ENCODE measurements at places on chromosomes 3 and 15. TPM values are rescaled to one million over a fixed set of nuclear protein-coding genes. Genes with fewer than 3 reads are reported as not detected.
A peak's percentile ranks its signal among the peaks of the same experiment; 100 is the strongest.

GRCh38 chr3:187251599-187251998, 39.9 kb downstream of the MASP1 start:
- no peak for DNase-seq

Gene HIGD2B
- not detected for total RNA-seq

DNA sequence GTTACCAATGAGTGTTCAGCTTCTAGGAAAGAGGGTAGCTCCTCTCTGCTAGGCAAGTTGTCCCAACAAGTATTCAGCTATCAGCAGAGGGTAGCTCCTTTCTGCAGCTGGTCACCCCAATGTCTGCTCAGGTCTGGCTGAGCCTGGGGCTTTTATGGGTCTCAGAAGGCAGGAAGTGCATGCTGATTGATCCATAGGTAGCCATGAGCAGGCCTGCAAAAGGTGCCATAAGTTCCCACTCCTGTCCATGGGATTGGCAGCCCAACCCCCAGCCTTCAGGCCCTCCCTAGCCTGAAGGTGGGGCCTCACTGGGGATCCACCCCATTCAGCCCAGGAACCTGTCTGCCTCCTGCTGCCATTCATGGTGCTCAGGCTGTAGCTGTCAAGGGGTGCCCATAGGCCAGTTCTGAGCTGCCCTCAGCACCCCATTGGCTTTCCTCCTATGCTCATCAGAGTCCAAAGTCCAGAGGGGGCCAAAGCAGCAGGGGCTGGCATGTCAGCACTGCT, 34.6 kb upstream of the DNAJC13 start:
- no peak for DNase-seq

DNA sequence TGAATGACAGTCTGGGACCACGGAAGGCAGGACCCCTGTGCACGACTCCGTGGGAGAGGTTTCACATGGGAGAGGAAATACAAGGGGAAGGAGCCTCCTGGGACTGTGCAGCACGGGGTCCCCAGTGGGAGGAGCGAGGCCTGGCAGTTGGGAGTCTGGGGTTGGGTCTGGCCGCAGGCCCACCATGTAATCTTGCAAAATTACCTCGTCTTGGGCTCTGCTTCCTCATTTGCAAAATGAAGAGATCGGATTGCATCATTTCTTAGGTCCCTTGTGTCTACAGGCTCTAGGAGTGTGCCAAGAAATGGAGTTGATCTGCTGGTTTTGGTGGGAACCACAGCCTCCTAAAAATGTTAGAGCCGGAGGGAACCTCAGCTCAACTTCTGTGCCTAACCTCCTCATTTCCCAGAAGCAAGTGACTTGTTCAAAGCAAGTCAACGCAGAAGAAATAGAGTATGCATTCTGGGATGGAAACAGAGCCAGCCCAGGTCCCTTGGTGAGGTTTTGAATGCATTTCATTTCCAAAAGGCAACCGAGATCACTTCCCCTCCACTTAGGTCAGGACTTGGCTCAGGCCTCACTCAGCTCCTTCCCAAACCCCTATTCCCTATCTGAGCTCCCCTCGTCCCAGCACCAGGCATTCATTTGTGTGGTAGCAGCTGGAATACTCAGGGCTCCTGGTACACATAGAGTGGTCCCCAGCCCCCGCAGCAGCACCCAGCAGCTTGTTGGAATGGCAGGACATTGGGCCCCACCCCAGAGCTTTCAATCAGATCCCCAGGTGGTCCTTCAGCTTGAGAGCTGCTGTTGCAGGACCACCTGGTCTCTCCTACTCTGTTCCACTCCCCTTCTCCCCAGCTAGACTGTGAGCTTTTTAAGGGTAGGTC, 267.7 kb downstream of the XXYLT1 start:
- peak; percentile 77 for DNase-seq

Gene CCR5
- 1.2 TPM for total RNA-seq

DNA sequence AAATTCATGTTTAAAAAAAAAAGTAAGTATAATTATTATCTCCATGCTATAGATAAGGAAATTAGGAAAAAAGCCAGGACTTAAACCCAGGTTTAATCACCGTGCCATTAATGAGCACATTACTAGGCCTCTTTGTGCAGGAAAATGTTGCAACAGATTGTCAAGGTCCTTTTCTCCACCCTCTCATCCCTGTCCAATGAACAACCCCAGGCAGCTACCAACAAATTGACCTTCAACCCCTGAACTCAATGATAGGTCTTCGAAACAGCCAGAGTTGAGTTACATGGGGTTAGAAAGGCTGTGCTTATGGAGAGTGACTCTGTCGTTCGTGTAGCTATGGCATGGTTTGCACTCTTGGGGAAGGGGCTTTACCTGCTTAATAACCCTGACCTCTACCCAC, 84.2 kb upstream of the CTNNB1 start:
- DNase-seq, result no peak

- peak; percentile 51 for DNase-seq
These were observed 3.4 kb downstream of the RNU6-1 start for GRCh38 chr15:67836477-67836876.

DNA sequence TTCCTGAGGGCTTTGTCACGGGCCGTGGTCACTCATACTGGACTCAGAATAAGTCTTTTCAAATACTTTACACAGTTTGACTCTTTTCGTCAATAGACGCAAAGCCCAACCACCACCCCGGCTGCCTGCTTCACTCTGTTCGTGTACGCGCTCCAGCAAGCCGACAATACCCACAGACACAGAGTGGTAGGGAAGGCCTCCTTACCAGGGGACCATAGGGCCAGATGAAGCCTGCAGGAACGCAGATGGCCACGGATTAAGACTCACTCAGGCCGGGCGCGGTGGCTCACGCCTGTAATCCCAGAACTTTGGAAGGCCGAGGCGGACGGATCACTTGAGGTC, 29.7 kb downstream of the EFCAB12 start:
- DNase-seq, result no peak

Gene DNASE1L3
- total RNA-seq, result 3.2 TPM

DNA sequence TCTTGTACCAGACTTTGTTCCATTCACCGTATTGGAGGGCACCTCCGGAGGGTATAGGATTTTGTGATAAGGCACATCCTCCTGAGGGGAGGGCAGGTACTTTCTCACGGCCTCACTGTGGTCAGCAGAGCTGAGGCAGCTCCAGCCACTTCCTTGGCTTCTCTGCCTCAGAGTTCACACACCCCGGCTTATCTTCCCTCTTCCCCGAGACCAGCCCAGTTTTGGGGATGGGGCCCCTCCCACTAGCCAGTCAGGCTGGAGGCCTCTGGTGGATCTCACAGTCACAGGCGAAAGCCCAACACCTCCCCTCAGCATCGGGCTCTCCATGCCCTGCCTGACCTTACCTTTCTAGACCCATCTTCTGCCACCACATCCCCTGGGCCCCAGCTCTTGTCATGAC, 316.2 kb upstream of the CTDSPL start:
- no peak for DNase-seq

GRCh38 chr15:26686547-26687187, 86.2 kb downstream of the GABRB3 start:
- DNase-seq, result no peak

Gene CCDC13
- total RNA-seq, result 1.9 TPM

DNA sequence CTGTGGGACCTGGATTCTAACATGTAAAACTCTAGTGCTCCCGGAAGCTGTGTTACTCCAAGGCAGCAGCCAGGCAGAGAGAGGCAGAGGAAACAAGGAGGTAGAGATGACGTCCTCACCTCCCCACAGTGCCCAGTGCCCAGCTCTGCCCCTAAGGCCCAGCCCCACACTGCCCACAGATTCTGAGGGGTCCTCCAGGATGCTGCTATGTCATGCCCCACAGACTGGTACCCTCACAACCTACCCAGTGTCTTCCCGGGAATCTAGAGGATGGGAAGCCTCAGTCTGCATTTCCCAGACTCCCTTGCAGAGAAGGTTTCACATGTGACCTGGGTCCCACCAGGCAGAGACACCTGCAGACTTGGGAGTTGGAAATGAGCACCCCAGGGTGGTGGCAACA, 75.9 kb upstream of the PCSK6 start:
- DNase-seq, result no peak

Gene NBEAL2
- total RNA-seq, result 18.2 TPM

Gene NT5DC2
- 37.1 TPM for total RNA-seq

GRCh38 chr15:86743283-86743903, 663.7 kb downstream of the AGBL1 start:
- no peak for DNase-seq

DNA sequence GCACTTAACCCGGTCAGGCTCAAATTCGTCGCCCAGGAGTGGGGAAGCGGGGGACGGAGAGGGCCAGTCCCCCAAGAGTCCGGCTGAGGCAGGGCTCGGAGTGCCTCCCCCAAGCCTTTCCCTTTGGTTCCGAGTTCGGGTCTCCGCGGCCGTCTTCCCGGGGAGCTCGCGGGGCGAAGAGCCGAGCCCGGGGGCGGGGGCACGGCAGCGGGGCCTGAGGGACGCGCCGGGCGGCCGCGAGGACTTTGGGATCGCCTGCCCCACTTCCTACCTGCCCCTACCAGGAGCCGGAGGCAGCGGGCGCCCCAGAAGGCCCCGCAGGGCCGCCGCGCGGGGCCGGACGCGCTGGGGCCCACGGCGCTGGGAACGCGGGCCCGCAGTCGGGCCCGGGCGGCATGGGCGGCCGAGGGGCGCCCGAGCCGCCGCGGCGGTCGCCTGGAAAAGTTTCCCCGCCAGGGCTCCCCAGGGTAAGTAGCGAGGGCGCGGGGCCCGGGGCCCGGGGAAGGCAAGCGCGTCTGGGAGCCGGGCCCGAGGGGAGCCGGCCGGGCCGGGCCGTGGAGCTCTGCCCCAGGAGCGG, 2.8 kb downstream of the FURIN start:
- peak; percentile 49 for DNase-seq

Gene LRRC31
- not detected for total RNA-seq

GRCh38 chr3:150411976-150412375, 3.9 kb downstream of the TSC22D2 start:
- no peak for DNase-seq

- DNase-seq, result no peak
These were observed 46.0 kb downstream of the TEX9 start for GRCh38 chr15:56411122-56411749.

Gene LTK
- total RNA-seq, result 0.55 TPM

DNA sequence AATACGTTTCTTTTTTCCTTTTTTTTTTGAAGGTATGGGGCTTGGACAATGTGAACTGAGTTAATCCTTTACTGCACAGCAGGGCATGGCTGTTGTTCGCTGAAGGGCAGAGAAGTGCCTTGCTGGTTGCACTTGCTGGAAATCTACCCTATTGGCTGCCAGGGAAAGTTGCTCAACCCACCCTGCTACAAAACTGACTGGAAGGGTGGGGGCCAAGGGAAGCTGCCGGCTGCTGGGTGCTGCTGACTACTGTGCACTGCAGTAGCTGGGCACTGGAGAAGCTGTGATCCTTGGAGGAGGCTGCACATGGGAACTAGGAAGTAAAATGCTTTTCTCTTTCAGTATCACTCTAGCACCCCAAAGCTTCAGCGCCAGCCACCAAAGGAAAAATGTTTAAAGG, 70.5 kb downstream of the ETV5 start:
- no peak for DNase-seq

- DNase-seq, result no peak
These were observed 251.4 kb upstream of the C2CD4B start for GRCh38 chr15:62416526-62416925.

Gene LMAN1L
- total RNA-seq, result 1.5 TPM

Gene TMEM212
- not detected for total RNA-seq

Gene TRANK1
- total RNA-seq, result 25.3 TPM

Gene MON1A
- 9.3 TPM for total RNA-seq

Gene GOLGA8J
- not detected for total RNA-seq

Gene USP3
- total RNA-seq, result 26.5 TPM

DNA sequence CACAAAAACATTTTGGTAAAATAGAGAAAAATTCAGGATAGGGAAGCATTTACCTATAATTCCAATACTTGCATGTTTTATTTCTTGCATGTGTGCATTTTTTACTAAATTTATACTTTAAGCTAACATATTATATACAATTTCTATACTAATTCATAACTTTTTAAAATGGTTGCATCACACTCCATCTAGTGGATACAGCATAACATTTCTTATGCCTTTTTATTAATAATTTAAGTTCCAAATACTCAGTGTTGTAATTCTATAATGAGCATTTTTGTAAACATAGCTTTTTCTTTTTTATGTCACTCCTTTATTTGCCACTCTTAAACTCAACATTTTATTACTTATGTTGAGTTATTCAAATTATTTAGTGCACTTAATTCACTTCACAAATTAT, 477.7 kb downstream of the ZBBX start:
- no peak for DNase-seq

- DNase-seq, result no peak
These were observed 691.7 kb upstream of the CBLB start for GRCh38 chr3:106560451-106560966.

Gene CACNA2D2
- under 0.01 TPM for total RNA-seq

DNA sequence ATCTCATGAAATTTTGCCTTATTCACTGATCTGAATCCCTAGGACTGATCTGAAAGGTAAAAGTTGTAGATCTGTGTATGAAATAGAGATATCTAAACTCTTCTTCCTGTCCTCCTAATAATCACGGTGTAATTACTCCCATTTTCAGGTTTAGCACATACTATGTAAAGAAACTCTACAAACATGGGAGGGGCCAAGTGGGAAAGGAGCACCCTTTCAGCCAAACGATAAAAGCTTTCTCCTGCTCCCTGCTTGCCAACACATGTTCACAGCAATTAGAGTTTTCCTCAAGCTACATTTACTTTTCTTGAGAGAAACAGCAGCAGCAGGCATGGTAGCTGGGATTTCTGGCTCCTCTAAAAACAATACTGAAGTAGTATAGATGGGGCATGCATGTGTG, 71.6 kb downstream of the CHAC1 start:
- no peak for DNase-seq

DNA sequence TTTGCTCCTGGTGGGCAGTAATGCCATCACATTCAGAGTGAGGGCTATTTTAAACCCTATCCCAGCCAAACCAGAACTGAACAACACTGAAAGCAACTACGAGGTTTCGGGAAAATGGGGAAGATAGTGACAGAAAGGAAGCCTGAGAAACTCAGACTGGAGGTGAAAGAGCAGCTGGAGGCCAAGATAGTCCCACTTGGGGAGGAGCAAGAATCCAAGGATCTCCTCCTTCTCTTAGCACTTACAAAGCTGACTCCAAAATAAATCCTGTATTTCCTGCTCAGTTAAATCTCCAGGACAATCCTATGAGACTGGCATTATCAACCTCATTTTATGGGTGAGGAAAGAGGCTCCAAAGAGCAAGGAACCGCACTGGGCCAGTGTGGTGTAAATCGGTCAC, 14.1 kb upstream of the SETMAR start:
- no peak for DNase-seq

Gene ANKRD63
- total RNA-seq, result 0.52 TPM

DNA sequence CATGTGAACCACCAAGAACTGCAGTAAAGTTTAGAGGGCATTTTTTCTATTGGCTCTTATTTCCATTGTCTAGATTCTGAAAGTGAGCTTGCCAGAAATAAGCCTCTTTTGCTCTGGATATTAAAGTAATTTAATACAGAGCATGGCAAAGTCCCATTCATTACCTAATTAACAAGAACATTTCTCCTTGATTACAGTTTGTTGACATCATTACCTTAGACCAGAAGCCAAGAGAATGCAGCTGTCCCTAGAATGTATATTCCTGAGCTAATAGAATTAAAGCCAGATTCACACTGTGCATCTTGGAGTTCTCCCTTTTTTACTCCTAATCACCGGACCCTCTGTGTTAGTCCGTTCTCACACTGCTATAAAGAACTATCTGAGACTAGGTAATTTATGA, 46.4 kb upstream of the TM4SF4 start:
- no peak for DNase-seq
